ENCODE measurements at places on chromosomes 13 and 19.

GRCh38 chr19:13840305-13841085, 36.4 kb upstream of the NANOS3 start:
- no peak for DNase-seq

GRCh38 chr19:38470788-38471480, 37.4 kb downstream of the RYR1 start:
- no peak for DNase-seq

- DNase-seq = no peak
These were observed 7.0 kb upstream of the WBP4 start for GRCh38 chr13:41054212-41054877.

DNA sequence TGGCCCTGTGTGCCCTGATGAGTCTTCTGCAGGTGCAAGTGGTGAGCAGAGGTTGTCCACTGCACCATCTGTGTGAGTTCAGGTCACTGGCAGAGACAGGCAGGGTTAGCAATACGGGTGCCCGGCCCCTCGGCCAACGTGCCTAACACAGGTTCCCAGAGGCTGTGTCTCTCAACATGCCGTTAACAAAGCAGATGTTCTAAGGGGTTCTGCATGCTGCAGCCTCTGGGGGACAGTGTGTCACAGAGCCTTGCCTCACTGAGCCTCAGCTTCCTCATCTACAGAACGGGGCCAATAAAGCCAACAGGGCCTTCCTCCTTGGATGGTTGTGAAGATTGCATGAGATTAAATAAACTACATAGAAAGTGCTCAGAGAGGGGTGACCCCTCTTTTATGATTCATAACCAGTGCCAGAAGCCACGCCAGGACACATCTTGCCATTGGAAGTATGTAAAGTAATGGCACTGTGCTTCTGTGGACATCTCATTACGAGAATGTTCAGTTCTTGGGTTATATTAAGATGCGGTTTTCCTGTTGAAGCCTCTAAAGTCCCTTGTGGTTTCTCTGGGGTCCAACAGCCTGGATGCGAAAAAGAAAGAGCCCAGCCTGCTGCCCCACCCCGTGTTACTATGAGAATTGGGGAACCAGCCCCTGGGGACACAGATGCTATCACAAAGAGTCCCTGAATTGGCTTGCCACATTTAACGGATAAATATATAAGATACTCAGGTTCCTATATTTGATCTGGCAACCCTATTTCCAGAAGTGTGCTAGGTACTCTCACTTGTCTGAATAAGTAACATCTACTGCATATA, 11.2 kb upstream of the ARHGEF18 start:
- no peak for DNase-seq

- no peak for DNase-seq
These were observed 72.8 kb downstream of the EFNB2 start for GRCh38 chr13:106462710-106463109.

DNA sequence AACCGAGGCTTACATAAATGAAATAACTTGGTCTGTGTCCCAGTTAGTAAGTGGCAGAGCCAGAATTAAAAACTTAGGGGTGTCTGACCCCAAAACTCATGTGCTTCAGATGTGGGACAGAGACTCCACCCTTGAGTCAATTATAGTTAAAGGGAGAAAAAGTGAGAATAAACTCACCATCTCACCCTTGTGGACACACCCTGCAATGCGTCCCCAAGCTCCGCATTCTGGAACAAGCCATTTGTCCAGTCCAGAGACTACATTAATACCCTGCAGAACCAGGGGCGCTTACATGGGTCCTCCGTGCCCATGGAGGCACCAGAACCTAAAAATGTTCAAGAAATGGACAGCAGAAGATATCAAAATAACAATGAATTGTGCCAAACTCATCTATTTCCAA, 207.0 kb upstream of the ZNF507 start:
- no peak for DNase-seq

- no peak for DNase-seq
These were observed 297.8 kb downstream of the OXGR1 start for GRCh38 chr13:96696389-96696900.

- DNase-seq = no peak
These were observed 278.7 kb upstream of the GPC6 start for GRCh38 chr13:92947770-92948434.

GRCh38 chr19:15550929-15551292, 42.6 kb downstream of the CYP4F22 start:
- no peak for DNase-seq

- DNase-seq = no peak
These were observed 12.4 kb downstream of the ATP12A start for GRCh38 chr13:24692561-24692960.

GRCh38 chr13:26202365-26202972, 19.6 kb downstream of the RNF6 start:
- no peak for DNase-seq

DNA sequence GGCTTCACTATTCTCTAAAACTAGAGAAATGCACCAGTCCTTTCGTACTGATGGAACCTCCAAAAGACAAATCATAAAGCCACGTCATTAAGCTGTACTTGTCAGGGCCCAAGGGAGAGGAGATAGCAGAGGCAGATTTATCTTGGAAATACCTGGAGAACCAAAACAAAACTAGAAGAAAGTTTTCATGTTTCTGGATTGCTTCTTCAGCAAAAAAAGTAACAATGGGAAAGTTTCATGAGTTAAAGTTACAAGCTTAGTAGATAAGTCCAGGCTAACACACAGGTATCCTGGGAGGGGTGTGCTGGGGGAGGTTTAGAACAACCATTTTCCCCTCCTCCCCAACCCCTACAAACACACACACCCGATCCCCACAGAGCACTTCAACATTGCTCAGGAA, 21.6 kb downstream of the RANBP3 start:
- no peak for DNase-seq

GRCh38 chr19:33499671-33500506, 21.7 kb downstream of the PEPD start:
- no peak for DNase-seq

DNA sequence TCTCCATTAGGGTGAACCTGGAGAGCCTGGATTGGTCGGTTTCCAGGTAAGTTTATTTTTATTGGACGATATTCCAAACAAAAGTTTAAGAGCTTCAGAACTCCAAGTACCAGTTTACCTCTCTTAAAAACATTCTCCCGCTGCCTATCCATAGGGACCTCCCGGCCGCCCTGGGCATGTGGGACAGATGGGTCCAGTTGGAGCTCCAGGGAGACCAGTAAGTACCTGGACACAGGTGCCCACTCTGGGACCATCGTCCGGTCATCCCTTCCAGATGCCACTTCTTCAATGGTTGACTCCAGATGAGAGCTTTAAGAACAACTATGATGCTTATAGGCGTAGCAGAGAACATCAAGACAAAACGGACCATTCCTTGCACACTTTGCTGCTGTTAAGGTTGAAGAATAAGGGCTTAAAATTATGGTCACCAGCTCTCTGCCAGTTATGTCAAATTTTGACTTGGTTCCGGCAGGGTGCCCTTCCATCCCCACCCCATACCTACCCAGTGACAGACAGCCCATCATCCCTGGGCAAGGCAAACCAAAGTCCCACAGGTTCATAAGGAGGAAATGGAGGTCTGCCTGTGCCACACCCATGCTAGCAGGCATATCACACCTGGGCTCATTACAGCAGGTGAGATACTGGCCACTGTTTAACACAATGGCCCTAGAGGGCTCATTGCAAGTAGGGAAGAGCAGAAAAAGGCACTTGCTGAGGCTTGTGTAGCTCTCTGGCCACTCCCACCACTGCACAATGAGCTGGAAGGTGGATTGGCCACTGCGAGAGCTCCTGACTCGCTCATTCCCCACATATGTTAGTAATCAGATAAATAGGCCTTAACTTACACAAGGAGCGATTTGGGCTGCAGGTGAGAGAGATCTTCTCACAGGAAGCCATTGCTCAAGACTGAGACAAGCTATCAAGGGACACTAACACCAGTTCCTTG, 123.6 kb downstream of the COL4A2 start:
- no peak for DNase-seq

GRCh38 chr19:11059511-11060358, 29.5 kb upstream of the LDLR start:
- DNase-seq = no peak

DNA sequence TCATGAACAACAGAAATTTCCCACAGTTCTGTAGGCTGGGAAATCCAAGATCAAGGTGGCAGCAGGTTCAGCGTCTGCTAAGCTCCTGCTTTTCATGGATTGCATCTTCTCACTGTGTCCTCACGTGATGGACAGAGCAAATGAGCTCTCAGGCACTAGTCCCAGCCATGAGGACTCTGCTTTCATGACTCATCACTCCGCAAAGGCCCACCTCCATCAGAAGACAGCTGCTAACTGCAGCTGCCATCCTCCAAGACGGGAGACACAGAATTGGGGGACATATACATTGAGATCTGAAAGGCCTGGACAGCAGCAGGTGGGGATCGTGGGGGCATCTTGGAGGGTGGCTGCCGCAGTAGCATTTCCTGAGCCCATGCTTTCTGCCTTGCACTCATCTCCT, 44.4 kb upstream of the SPATA13 start:
- DNase-seq = no peak

GRCh38 chr19:17328517-17329365, 5.9 kb downstream of the ANO8 start:
- peak; percentile 22 for DNase-seq

DNA sequence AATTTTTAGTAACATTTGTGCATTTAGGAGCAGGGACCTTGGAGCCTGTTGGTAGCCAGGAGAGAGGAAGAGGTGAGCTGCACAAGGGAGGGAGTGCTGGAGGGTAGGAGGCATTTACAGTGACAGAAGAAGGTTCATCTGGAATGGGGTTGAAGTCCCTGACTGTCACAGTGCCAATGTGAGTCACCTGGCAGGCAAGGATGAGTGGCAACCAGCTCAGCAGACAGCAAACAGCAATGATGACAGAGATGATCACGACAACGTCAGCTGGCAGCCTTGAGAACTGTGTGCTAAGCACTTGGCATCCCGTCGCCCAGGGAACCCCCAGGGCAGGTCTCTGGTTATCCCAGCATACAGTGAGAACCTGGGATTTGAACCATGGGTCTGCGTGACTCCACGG, 2.6 kb downstream of the OR10H5 start:
- DNase-seq = no peak

DNA sequence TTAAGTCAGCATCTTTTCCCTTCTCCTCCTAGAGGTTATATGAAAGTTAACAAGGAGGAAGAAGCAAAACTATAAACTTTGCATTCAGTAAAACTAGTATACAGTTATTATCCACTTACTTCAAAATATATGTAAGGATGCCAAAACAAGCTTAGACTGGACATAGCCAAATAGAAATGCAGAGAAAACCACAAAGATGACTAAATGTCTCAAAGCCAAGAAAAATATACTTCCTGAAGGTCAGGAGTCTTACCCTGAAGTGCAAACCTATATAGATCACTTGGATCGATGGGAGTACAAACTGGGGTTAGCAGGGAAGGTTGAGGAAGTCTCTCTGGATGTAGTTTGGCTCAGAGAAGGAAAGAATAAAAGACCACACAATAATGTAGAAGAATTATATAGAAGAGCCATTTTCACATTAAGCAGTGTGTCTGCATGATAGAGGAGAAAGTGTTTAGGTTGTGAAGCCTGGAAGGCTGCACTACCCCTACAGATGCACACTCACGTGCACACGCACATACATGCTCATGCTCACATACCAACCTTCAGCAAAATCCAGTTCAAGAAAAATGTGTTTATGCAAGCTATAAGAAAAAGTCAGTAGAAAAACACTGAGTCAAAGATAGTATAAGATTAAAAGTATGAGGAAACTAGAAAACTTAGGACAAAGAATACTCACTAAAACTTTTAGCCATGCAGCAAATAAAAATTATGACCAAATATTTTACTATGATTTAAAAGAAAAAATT, 112.1 kb upstream of the RXFP2 start:
- DNase-seq = no peak

Data from NCI-H1105 (cell line).